ENCODE measurements at places on chromosomes 11 and 22.

- no peak for DNase-seq
Measured at GRCh38 chr11:26045082-26045481, 286.8 kb upstream of the ANO3 start.

DNA sequence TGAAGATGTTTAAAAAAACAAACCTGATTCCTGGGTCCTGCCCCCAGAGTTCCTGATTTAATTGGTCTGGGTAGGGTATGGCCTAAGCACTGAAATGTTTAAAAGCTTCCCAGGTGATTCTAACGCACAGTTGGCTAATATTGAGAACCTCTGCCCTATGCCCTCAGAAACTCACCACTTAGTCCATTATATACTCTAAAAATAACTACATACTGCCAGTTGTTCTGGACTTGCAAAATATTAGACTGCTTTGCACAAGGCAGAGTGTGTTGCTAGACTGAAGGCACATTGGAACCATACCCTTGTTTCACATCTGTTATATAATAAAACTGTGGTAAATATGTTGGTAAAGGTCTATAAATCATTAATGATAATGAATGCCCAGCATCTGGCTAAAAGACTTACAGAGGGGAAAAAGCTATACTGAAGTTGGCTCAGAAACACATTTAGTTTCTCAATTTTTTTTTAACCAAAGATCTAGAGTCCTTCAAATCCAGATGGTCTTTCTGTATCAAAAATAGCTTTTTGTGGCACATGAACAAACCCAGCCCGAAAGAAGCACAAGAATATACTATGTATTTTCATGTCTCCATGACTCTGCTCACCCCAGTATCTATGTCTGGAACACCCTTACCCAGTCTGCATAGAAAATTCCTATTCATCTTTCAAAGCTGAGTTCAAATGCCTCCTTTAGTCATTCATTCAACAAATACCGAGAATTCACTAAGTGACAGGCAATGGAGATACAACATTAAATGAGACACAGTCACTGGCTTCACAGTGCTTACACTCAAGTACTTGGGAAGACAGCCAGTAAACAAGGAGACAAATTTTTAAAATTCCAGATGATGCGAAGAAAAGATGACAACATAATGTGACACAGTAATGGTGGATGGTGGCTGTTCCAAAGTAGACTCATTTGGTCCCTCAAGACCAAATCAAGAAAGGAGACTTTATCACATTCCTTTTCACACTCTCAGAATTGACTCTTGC lies 44.1 kb downstream of the RBFOX2 start:
- no peak for DNase-seq

DNA sequence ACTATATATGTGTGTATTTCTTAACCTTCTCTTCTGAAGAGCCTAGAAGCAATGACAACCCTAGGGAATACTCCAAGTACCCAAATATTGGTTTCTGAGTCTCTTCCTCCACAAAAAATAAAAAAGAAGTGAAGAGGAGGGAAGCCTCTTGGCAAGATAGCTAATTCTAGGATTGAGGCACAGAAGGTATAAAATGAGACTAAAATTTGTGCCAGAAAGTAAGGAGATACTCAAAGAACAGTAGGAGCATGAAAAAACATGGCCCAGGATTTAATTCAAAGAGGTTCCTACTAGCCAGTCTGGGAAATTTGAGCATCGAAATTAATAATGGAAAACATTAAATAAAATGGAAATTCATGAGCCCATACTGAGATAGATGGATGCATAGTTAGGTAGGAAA lies 112.1 kb downstream of the PAX6 start:
- no peak for DNase-seq

DNA sequence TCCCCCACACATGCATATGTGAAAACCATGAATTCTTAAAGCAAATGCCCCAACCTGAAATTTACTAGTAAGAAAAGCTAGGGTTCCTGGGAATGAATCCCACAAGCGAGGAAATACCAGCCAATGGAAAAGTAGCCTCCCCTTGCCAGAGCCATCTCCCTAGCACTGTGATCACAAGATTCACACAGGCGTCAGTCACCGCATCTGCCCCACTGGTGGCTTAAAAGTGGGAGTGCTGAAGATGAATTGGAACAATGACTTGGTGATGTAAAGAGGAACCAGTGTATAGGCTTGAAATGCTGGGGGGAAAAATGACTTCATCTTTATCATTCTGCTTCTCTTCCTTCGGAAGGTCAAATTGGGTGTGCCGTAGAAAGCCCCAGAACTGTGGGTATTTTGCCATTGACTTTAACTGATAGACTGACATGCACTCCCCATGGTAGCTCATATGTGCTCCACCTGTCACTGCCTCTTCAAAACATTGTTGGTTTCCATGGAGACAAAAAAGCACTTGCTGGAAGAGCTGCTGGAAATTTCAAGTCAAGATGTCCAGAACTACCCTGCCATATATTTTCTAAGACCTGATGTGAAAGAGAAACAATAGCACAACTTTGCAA lies 19.2 kb upstream of the ASPHD2 start:
- no peak for DNase-seq

- DNase-seq: no peak
Measured at GRCh38 chr11:77318600-77318999, 17.1 kb upstream of the GDPD4 start.

GRCh38 chr22:17368554-17369438 lies 464 bp upstream of the CECR2 start:
- DNase-seq: no peak

- no peak for DNase-seq
Measured at GRCh38 chr11:92349486-92350156, 125.0 kb downstream of the FAT3 start.

DNA sequence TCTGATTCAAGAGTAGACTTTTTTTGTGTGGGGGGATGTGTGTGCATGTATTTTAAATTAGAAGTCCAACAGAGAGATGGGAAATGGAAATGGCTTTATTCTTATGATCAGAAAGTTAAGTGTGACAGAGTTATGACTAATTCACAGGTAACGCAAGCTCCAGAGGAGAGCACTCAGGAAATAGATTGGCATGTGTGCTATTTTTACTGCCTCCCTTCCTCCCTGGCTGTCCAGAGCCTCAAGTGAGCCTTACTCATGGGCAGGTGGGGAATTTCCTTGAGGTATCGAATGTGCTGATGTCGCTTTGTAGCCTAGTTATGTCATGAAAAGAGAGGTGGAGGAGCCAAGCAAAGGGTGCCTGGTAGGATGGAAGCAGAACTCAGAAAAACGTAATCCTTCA lies 70.3 kb upstream of the BDNF start:
- no peak for DNase-seq

DNA sequence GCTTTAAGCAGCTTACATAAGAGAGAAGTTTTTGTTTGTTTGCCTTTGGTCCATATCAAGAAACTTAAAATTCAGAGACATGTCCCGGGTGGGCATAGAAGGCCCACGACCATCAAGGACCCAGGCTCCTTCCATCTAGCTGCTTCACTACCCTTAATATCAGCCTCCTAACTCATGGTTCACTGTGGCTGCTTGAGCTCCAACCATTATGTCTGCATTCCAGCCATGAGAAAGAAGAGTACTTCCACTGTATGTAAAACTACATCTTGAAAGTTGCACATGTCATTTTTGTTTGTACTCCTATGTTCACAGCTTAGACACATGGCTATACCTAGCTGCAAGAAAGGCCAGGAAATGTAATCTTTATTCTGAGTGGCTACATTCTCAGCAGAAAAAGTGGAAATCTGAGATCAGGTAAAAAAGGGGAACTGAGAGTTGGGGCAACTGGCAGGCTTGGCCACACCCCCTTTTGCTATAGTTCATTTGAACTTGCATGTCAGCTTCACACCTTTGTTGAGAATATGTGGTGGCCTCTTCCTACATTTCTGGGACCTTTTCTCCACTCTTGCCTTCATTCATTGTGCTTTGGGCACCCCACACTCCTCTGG lies 81.3 kb upstream of the TP53I11 start:
- DNase-seq: no peak

GRCh38 chr11:1568441-1568911 lies 3.6 kb downstream of the DUSP8 start:
- peak; percentile 79 for DNase-seq

- DNase-seq: no peak
Measured at GRCh38 chr11:131581046-131581445, 210.6 kb downstream of the NTM start.

DNA sequence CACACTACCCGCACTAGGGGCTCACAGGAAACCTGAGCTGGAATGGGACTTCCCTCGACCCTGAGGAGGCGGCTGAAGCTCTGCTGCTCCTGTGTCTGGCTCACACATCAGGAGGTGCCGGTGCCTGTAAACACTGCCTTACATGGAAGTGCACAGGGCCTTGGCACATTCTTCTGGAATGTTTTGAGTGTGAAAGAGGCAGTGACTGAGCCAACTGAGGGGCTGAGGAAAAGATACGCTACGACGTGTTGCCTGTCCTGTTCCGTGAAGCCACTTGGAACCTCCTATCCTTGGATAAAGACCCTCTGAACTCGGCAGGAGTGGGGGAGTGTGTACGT lies 10.5 kb downstream of the TXN2 start:
- no peak for DNase-seq
